ENCODE measurements at places on chromosomes 11 and 22. TPM values are rescaled to one million over a fixed set of nuclear protein-coding genes. Genes with fewer than 3 reads are reported as not detected.

Gene RIC3
- under 0.01 TPM for total RNA-seq

Gene BTG4
- not detected for total RNA-seq

Gene TRIM34
- 12.6 TPM for total RNA-seq

Gene FAM180B
- total RNA-seq = 0.12 TPM

Gene BRSK2
- total RNA-seq = 0.50 TPM

Gene PRG3
- not detected for total RNA-seq

Gene ROBO3
- 13.4 TPM for total RNA-seq

Data from uterine smooth muscle cell (primary cell).